ENCODE measurements at places on chromosomes 7 and 10. TPM values are rescaled to one million over a fixed set of nuclear protein-coding genes. Genes with fewer than 3 reads are reported as not detected.

Gene MUC12
- total RNA-seq = not detected

Gene OPN1SW
- not detected for total RNA-seq

Gene PIK3CG
- total RNA-seq = 2.0 TPM

Gene PNLIPRP2
- not detected for total RNA-seq

Gene SH2B2
- 3.7 TPM for total RNA-seq

Gene HMX2
- not detected for total RNA-seq

Gene MAD1L1
- total RNA-seq = 29.0 TPM
